ENCODE measurements at places on chromosomes 5 and 9. TPM values are rescaled to one million over a fixed set of nuclear protein-coding genes. Genes with fewer than 3 reads are reported as not detected.

DNA sequence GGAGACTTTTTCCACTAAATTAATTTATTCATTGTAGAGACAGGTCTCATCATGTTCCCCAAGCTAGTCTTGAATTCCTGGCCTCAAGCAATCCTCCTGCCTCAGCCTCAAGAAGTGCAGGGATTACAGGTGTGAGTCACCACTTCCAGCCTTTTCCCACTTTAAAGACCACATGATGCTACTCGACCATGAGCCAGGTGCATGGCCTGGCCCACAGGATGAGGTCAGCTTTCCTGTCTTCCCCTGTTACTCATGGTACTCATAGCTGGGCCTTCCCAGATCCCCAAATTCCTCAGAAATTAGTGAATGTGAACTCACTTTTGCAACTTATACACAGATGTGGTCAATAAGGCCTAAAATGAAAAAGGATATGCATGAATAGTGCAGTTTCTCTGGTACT is 395.9 kb downstream of the SEMA5A start:
- DNase-seq = no peak

- no peak for DNase-seq
Measured at GRCh38 chr5:61052882-61053281, 107.9 kb downstream of the NDUFAF2 start.

DNA sequence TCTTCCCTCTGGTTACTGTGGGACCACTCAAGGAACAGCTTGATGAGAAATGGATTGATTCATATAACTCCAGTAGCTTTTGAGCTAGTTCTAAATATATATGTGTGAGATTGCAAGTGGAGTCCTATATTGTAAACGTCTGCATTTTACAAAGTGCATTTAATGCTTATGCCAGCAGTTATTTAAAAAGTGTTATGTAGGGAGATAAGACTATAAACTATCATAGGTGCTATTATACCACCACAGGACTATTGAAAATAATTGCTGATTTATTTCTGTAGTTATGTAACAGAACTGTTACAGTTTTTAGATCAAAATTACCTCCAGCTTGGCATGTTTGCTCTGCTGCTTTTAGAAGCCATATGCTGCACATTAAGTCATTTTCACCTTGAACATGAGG is 36.2 kb downstream of the PTCD2 start:
- no peak for DNase-seq

- no peak for DNase-seq
Measured at GRCh38 chr5:57824047-57824446, 341.4 kb upstream of the ACTBL2 start.

GRCh38 chr9:78609450-78609849 is 312.5 kb downstream of the PSAT1 start:
- no peak for DNase-seq

DNA sequence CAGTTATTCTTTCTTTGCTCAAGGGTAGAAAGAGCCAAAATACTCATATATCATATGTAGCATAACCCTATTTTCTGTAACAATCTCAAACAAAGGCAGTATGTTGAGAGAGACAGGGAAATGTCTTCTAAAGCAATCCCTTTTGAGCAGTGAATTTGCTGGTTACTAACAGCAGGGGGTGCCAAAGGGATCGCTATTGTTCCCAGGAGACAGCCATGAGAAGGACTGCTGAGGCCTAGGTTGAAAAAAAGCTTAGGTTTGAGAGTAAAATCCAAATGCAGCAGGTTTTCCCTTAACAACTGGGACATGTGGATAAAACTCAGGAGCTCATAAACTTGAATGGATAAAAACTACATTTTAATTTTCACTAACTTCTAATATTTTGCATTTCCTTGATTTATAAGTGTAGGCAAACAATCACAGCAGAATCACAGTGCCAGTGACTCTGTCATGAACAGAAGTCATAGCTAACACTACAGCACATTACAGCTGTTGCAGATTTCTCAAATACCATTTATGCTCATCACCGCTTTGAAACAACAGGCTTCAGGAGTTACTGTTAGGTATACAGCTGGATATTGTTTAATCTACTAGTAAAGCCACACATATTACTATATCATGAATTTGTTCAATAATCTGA is 148.4 kb downstream of the MAPKAP1 start:
- DNase-seq = peak; percentile 72

GRCh38 chr5:181258576-181258975 is 2.4 kb downstream of the TRIM52 start:
- DNase-seq = no peak

DNA sequence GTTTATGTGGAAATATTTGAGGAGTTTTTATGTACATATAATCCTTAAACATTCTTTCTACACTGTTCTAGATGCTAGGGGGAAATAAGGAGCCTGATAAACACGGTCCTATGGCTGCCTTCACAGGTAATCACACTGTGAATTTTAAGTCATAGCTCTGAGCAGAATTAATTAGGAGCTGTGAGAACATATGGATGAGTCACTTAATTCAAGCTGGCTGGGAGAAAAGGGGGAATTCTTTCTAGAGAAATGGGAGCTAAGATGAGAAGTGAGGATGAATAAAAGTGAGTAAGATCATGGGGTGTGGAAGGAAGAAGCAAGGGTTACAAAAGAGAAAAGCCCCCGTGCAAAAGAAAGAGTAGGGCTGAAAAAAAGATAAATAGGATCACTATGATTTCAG is 290.8 kb downstream of the DNAH5 start:
- DNase-seq = no peak

- DNase-seq = no peak
Measured at GRCh38 chr9:34190996-34191892, 12.4 kb downstream of the UBAP1 start.

Gene CD72
- total RNA-seq = not detected

Gene PTGS1
- total RNA-seq = 13.0 TPM

Gene RNF180
- total RNA-seq = 7.9 TPM

Gene SEMA5A
- total RNA-seq = 18.4 TPM
